ENCODE measurements at places on chromosomes 7 and 10.

DNA sequence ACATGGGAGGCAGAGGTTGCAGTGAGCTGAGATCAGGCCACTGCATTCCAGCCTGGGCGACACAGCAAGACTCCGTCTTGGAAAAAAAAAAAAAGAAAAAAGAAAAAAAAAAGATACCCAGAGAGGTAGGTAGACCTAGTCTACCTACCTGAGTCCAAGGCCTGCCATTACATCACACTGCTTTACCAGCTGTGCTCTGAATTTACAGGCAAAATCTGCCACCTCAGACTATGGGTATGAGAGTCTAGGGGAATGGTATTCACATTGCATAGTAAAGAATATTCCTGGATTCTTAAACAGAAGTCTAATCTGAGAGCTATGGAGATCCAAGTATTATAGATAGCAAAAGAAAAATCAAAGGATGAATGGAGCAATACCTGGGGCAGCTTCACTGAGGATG is 50.2 kb downstream of the NDUFB2 start:
- DNase-seq: no peak

DNA sequence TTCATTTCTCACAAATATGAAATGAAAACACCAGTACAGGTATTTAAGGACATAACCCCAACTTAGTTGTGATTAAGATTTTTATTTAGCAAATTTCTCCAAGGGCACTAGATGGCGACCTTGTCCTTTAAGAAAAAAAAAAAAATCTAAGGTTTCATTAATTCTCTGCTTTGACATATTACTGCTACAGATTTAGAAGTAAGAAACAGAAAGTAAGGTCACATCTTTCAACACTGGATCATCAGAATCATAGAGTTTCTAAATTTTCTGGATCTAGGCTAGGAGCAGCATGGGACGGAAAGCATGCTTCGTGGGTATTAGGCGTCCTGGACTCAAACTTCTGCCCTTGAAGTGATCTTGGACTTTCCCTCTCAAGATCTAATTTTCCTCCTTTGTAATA is 85.5 kb upstream of the PRKG1 start:
- DNase-seq: no peak

DNA sequence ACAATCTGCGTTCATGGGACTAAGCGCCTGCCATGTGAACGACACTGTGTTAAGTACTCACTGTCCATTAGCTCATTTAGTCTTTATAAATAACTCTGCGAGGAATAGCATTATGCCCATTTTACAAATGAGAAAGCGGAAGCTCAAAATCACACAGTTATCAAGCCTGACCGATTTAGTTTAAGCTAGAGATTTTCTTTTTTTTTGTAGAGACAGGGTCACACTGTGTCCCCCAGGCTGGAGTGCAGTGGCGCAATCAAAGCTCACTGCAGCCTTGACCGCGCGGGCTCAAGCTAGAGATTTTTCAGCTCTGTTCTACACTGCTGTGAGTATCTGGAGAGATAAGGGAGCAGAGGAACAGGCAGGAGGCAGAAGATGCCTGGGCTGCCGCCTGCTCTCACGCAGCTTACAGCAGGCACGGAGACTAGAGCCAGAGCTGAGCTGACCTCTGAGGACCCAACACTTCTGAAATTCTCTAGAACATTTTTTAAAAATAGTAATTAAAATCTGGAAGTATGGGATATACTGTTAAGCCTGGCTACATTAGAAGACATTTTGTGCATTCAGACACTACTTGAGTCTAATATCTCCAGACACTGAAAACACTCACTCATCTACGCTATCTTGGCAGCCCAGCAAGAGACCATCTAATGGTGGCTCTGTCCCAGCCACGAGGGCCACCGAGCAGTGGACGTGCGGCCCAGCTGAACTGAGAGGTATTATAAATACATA is 38.7 kb downstream of the GNA12 start:
- DNase-seq: no peak

- no peak for DNase-seq
These were observed 266.0 kb upstream of the PITRM1 start for GRCh38 chr10:3438606-3439005.

DNA sequence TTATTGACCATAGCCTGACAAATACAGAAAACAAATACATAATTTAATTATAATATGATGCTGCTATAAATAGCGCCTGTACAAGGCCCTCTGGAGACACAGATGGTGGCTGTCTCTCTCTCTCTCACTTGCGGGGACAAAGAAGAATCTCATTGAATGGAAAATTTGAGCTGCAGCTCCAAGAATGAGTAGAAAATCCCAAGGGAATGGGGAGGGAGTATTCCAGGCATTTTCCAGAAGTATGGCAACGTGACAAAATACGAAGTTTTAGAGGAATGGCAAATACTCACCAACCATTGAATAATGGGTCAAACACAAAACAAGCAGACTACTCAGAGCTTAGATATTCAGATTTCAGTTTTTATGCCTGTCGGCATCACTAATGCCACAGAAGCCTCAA is 179.9 kb downstream of the NRP1 start:
- no peak for DNase-seq

GRCh38 chr10:51696251-51696650 is 3.1 kb downstream of the CSTF2T start:
- DNase-seq: no peak

GRCh38 chr7:37196676-37197075 is 252.0 kb downstream of the ELMO1 start:
- no peak for DNase-seq

DNA sequence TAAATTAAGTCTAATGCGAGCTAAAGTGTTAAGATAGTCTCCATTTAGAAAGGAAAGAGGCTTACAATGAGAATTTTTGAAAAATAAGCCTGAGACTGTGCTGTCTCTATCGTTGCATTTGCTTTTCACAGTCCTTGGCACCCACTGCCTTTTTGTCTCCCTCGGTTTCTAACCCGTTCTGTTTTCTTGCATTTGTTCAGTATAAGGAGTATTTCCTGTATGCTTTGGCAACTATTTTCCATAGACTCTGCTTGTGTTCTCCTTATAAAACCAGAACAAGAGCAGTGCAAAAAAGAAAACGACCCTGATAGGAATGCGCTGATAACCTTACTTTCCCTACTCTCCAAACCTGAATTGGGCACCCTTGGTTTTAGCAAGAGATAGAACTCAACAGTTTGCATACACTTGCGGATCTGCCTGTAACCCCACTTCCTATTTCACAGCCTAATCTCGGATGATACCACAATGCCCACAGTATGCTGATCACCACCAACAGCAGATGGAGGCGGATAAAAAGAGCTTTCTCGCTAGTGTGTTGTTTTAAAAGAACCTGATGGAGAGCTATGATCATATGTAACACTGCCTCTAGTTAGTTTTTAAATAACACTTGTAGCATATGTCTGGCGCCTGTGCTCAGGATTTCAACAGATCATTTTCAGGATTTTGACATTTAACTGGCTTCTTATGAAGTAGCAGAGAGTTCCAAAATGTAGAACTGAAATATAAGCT is 1.6 kb upstream of the ARHGAP12 start:
- DNase-seq: peak; percentile 40

DNA sequence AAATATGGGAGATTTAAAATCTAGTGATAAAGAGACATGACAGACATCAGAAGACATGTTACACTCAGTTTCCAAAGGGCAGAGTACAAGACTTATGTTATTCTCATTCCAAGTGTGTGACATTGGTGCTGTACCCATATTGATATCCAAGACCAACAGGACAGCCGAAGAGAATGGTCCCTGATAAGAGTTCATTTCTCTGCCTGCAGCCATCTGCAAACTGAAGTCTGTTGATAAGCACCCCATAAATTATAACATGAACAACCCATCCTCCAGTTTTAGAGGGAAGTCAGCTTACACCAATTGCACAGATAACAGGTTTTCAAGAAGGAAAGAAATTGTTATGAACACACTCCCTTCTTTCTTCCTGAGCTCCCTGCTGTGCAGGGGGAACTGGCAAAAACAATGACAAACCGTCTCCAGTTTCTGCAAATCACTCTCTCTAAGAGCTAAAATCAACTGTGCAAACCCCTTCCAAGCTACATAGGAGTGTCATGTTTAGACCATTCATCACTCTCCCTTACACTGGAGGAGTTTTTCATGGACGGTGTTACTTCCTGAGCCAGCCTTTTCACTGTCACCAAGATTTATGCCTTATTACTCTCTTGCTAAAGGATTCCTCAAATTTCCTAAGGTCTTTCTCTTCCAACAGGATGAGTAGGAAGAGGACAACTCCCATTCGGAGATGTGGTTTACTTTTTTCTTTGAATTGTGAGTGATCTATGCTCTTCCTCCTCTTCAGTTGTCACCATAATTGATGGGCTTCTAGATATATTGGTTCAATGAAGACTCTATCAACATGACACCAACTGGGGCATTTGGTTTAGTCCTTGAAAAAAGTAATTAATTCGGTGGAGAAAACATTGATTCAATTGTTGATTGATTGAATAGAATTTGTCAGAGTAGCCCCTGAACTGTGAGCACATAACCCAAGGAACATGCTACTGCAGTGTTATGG is 80.3 kb upstream of the FAM171A1 start:
- DNase-seq: no peak

GRCh38 chr7:105389088-105389650 is 448 bp upstream of the SRPK2 start:
- DNase-seq: no peak

GRCh38 chr10:125466685-125467084 is 216.3 kb downstream of the TEX36 start:
- no peak for DNase-seq

GRCh38 chr7:22229148-22229547 is 127.8 kb downstream of the RAPGEF5 start:
- no peak for DNase-seq

DNA sequence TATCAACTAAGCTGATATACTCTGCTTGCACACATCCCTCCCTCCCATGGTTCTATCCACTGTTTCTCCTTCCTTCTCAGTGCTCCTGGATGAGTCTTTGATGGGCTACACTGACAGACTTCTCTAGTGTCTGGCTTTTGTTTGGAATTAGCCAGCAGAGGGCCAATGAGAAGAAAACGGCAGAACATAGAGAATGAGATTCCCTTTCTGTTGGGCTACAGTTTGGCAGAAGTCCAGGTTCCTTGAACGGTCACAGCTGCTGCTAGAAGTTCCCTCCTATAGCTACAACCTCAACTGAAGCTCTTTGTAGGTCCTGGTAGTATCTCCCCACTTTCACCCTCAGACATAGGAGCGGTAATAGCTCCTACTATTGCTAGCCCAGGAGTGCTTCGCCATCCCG is 251.1 kb upstream of the LRRN3 start:
- DNase-seq: no peak

DNA sequence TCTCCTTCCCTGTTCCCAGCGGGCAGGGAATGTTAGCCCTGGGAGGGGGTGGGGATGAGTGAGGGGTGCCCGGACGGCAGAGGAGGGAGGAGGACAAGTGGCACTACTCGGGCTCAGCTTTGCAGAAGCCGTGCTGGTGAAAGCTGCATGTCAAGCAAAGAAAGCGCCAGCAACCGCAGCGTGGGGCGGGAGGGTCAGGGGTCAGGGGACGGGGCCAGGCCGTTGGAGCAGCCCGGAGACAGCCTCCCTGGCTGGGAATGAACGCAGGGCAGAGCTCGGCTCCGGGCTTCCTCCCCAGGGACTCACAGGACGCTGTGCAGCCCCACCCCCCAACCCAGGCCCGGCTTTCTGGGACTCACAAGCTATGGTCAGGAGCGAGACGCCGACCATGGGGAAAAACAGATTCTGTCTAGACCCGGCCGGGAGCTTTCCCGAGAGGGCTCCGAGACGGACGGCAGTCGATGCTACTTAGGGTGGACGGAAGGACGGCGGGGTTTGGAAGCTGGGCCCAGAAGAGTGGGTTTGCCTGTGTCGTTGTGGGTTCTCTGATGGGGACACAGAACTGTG is 113.4 kb downstream of the VIPR2 start:
- DNase-seq: peak; percentile 37

DNA sequence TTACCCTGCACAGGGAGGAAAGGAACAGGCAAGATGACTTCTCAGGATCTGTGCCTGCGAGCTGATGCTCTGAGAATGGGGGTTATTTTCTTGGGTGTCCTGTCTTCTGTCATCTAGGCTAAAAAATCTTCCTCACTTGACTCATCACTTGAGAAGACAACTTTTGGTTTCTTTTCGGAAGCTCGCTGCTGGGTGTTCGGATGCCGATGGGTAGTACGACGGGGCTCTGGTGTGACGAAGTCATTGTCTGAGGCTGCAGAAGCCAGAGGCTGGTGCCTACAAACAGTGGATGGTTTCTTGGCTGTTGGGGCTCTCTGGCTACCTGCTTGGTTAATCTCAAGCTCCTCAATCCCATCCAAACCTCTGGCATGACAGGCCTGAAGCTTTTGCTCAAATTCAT is 92.2 kb downstream of the NPSR1 start:
- DNase-seq: no peak

- no peak for DNase-seq
These were observed 167.9 kb downstream of the DIP2C start for GRCh38 chr10:521261-522250.

- DNase-seq: no peak
These were observed 82.6 kb downstream of the PRPF18 start for GRCh38 chr10:13669182-13669855.

GRCh38 chr7:116691664-116692063 is 19.7 kb downstream of the MET start:
- DNase-seq: no peak

- DNase-seq: no peak
These were observed 5.7 kb downstream of the NRF1 start for GRCh38 chr7:129617178-129617577.

GRCh38 chr10:34235164-34235832 is 579.8 kb downstream of the PARD3 start:
- DNase-seq: no peak

DNA sequence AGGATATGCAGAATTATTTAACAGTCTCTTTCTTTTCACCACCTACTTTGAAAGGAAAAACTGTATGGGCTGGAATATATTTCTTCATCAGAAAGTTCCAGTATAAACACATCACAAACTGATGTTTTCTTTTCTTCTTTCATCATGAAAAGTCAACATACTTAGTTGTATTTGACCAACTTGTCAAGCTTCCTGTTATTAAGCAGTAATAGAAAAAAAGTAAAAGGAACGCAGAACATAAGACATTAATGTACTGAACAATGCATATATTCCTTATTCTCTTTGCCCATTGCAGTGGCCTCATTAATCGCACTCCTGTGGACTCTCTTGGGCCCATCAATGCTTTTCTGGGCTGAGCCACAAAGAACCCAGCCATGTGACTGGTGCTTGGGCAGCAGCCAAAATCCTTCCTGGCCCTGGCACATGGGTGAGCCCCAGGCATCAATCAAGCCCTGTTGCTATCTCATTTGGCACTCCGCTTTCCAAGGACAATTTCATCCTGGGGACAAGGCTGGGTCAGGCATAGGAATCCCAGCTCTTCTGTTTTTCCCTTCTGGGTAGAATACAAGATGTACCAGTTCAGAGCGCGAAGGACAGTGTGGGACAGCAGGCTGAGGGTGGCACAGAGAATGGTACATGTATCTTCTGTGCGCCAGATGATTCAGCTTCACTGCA is 42.3 kb downstream of the RHOBTB1 start:
- DNase-seq: no peak

DNA sequence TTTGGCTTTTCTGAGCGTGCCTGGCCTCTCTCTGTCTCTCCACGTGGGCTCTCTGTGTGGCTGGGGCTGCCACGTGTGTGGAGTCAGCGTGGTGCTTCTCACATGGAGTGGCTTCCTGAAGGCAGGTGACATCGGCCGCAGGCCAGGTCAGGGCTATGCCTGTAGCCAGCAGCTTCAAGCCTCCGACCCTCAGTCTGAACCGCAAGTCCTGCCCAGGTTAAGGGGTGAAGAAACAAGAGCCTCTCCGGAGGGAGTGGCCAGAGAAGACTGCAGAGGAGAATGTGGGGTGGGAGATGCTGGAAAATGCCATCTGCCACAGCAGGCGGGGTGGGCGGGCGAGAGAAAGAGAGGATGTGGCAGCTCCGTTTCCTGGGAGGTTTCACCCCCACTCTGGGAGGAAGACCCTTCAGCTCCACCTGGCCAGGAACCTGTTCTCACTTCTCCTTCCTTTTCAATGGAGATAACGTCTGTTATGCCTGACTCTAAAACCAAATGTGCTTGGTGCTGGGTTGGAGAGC is 14.3 kb upstream of the VIPR2 start:
- no peak for DNase-seq
